ENCODE measurements at places on chromosomes 13 and 19.
A peak's percentile ranks its signal among the peaks of the same experiment; 100 is the strongest.

DNA sequence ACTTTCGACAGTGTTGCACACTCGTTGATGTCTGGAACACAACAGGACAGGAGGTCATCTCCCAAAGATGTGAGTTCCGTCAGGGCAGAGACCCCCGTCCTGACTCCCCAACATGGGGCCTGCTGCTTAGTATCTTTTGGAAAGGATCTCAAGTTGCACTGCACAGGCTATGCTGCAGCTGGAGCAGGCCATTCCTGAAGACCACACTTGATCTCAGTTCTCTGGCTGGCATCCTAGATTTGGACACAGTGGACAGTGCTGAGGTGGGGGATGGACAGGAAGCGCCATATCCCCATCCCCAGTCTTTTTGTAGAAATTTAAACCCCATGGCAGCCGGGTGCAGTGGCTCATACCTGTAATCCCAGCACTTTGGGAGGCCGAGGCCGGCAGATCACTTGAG lies 5.9 kb downstream of the ADGRE2 start:
- no peak for DNase-seq

DNA sequence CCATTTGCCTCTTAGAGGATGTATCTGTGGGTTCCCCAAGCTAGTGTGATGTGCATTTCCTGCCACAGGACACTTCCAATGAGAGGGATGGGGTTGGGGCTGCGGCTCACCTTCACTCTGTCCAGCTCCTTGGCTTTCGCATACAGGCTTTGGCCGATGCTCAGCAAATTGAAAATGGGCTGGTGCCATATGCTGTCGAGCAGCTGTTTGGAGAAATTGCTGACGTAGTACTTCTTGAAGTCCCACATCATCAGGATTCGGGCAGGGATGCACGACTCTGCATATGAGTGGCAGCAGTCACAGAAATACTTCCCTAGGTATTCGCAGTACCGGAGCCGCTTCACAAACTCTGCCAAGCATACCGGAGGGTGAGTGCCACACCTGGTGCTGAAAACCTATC lies 37.0 kb downstream of the RUBCNL start:
- no peak for DNase-seq

GRCh38 chr19:46834121-46834520 lies 16.5 kb downstream of the AP2S1 start:
- no peak for DNase-seq

GRCh38 chr19:18906605-18907519 lies 10.9 kb upstream of the CERS1 start:
- peak; percentile 59 for DNase-seq

- no peak for DNase-seq
Observed at GRCh38 chr19:30871979-30872378, 477.3 kb downstream of the TSHZ3 start.

GRCh38 chr19:52070496-52070895 lies 21.9 kb upstream of the ZNF432 start:
- no peak for DNase-seq

- no peak for DNase-seq
Observed at GRCh38 chr19:343451-343931, 1.1 kb downstream of the MIER2 start.

DNA sequence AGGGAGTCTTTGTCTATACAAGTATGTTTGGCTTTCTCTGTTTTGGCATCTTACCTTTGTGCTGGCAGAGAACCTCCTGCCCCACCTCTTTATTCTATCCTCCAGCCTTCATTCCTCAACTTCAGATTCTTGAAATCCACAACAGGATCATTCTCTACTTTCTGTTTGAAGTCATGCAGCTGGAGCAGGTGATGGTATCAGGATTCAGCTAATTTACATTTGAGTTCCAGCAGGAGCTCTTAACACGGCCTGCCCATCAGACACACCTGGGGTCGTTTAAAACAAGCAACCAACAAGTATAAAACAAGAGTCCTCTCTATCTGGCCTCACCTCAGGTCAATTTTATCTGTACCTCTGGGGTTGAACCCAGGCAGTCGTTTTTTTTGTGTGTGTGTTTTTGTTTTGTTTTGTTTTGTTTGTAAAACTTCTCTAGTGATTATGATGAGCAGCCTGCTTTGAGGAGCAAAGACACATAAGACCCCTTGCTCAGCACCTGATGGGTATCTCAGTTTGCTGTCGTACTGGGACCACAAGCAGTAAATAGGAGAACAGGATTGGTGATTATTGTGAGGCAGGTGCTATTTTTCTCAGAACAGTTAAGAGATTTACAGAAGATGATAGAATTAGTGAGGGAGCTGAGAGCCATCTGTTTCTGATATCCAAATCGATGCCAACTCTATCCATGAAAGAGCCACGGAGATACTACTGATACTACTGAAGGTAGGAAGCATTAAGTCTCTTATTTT lies 78.4 kb downstream of the GPC6 start:
- no peak for DNase-seq

DNA sequence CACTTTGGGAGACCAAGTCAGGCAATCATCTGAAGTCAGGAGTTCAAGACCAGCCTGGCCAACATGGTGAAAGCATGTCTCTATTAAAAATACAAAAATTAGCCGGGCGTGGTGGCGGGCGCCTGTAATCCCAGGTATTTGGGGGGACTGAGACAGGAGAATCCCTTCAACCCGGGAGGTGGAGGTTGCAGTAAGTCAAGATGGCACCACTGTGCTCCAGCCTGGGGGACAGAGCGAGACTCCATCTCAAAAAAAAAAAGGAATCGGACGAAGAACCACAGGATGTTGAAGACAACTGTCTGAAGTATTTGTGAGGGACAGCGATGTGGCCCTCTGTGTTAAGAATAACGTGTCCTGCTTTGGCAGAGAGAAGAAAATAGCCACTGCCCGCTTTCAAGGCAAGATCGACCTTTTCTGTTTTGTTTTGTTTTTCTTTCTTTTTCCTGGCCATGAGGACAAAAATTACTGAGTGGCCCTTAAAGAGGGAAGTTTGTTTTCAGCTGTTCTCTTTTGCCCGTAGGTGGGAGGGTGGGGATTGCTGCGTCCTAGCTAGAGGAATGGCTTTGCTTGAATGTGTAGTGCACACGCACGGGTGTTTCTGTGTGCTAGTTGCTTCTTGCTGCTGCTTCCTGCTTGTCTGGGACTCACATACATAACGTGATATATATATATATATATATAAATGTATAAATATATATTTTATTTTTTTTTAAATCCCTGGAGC lies 6.2 kb upstream of the PRKCG start:
- DNase-seq: no peak

DNA sequence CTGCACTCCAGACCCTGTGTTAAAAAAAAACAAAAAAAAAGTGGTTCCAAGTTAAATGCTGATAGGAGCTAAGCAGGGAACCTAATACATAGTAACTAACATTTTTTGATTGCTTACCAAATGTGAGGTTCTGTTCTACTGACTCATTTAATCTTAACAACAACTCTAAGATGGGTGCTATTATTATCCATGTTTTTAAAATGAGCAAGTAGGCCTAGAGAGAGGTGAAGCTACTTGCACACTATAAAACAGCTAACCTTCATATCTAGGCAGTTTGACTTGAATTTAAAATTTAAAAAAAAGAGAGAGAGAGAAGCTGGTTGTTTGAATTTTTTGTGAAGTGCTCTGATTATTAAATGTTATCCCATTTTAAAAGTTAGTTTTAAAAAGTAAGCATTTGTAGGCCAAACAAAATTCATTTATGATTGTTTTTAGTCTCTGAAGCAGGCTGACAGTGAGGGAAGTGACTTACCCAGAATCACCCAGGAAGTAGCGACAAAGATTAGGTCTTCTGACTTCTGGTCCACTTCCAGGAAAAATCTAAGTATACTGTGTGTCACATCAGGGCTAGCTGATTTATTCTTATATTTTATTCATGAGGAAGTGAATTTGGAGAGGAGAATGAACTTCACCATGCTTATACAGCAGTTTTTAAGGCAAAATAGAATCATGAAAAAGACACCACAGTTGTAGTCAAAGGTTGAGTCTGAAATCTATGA lies 2.4 kb downstream of the SIGLECL1 start:
- DNase-seq: no peak

- DNase-seq: no peak
Observed at GRCh38 chr19:47511128-47511517, 3.7 kb downstream of the NAPA start.

DNA sequence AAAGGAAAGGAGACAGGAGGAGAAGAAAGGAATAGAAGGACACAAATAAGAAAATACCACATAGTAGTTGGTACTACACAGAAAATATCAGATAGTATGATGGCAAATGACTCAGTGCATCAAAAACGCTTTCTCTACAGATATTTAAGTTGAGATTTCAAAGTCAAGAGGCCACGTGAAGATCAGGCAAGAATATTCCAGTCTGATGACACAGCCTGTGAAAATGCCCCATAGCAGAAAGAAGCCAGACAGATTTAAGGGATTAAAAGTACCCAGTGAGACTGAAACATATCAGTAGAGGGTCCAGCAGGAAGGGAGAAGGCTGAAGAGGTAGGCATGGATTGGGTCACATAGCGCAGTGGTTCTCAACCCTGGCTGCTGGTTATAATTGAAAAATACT lies 113.7 kb downstream of the VWA8 start:
- DNase-seq: no peak

GRCh38 chr19:29098863-29099481 lies 114.0 kb downstream of the UQCRFS1 start:
- no peak for DNase-seq

- no peak for DNase-seq
Observed at GRCh38 chr19:5692723-5693194, 2.7 kb downstream of the RPL36 start.

- no peak for DNase-seq
Observed at GRCh38 chr19:8518536-8518935, 4.6 kb upstream of the ZNF414 start.

- no peak for DNase-seq
Observed at GRCh38 chr13:65064967-65065366, 2165.2 kb downstream of the PCDH9 start.
